Trophoblast cell (in vitro differentiated cells and primary cell): ENCODE measurements at places on chromosomes 2 and 18.

GRCh38 chr2:5315512-5315911 lies 376.7 kb upstream of the SOX11 start:
- DNase-seq: no peak

- DNase-seq: peak; percentile 75
Observed at GRCh38 chr18:48662011-48662661, 123.3 kb downstream of the CTIF start.

GRCh38 chr2:215418064-215418963 lies 17.6 kb downstream of the FN1 start:
- DNase-seq: peak; percentile 67

DNA sequence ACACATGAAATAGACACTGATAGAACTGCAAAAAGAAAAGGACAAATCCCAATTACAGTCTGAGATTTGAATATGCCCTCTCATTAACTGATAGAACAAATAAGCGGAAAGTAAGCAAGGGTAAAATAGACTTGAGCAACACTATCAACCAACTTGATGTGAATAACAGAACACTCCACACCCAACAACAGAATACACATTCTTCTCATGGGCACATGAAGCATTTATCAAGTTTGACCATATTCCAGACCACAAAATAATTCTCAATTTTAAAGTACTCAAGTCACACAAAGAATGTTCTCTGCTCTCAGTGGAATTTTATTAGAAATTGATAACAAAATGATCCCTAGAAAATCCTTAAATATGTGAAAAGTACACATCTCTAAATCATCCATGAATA lies 19.0 kb downstream of the ETAA1 start:
- DNase-seq: no peak

- no peak for DNase-seq
Observed at GRCh38 chr18:46439037-46439436, 218.0 kb downstream of the LOXHD1 start.

GRCh38 chr18:22964116-22964515 lies 31.0 kb downstream of the RBBP8 start:
- DNase-seq: peak; percentile 79

- DNase-seq: no peak
Observed at GRCh38 chr18:61618816-61619215, 274.0 kb downstream of the RNF152 start.

- DNase-seq: peak; percentile 80
Observed at GRCh38 chr2:36356990-36357846, 1.6 kb downstream of the CRIM1 start.

DNA sequence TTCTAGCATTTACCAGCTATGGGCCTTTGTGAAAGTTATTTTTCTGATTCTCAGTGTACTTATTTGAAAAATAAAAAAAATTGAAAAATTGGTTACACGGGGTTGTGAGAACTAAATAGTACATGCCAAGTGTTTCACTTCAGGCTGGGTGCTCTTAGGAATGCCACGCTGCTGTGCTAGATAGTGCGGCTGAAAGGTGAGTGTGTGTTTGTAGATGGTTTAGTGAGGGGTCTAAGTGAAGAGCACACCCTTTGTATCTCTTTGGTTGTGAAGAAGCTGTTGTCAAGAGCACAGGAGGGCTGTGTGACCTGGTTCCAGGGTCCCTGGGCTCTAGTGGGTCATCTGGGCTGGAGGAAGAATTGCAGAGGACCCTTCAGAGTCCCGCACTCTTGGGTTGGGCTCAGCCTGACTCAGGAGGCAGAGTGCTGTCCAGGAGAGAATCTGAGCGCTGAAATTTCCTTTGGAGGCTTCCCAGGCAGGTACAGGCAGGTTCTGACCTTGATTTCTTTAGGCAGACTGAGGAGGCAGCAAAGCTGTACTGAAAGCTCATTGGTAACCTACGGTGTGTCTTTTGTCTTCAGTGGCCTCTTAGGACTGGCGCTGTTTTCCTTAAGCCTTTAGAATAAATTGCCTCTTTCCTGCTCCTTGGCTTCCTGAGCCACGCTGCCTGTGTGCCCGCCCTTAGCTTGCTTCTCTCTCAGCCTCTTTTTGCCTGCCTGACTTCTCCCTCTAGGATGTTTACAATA lies 44.4 kb downstream of the MAP4K4 start:
- DNase-seq: no peak

- no peak for DNase-seq
Observed at GRCh38 chr2:106032676-106033075, 161.4 kb downstream of the UXS1 start.

DNA sequence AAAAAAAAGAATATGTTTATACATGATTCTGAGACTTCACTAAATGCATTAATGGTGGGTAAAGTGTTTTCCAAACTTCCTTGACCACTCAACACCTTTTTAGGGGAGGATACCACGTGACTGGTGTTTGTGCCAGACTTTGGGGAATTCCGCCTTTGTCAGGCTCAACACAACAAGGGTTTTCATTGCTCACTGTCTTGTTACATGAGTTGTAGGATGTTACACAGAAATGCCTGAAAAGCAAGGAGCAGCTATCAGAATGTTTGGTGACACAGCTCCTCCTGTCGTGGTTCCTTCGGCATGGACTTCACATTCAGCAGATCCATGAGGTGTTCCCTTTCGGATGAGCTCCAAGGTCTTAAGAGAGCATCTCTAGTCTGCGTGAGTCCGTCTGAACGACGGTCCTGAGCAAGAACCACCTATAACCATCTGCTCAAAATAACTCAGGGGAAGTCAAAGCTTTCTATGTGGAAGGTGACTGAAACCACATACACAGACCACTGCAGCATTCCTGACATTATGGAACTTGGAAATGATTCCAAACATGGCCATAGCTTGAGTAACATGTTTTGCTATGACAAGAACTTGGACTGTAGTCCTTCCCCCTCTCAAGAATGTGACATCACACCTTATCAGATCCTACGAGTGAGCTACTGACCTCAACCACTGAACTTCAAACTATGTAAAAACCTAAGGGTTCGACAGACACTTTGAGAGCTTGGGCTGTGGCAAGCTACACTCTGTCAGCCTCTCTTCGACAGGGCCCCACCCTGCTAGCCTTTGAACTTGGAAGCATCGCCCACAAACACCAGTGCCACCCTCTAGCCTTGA lies 57.5 kb downstream of the MCFD2 start:
- peak; percentile 90 for DNase-seq

DNA sequence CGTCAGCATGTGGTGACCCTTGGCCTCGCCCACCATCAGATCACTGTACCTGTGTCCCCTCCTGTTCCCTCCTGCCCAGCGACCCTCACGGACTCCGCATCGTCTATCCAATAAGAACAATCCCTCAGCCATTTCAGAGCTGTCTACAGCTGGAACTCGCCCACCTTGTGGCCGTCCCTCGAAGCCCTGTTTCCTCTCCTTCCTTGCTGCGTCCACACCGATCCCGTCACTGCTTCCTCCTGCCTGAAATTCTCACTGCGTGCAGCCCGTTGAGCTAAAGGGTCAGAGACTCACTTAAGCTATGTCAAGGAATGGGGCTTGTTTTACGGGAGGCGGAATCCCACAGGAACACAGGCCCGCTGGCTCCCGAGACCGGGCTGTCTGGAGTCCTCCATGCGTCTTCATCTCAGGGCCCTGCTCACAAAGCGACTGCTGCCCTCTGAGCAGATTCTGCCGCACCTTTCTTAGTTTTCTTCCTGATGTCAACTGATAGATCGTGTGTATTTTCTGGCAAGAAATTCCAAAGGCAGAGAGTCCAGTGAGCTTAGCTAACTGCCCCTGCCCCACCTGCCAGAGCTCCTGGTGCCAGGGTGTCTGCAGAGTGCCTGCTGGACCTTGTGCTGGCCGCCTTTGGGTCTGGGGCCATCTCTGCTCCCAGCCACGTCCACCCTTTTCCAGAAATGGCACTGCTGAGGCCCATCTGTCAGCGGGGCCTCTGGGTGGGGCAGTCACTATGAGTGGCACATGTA lies 35.3 kb downstream of the KLHL29 start:
- DNase-seq: no peak

- no peak for DNase-seq
Observed at GRCh38 chr2:150125188-150125587, 362.3 kb downstream of the RND3 start.

DNA sequence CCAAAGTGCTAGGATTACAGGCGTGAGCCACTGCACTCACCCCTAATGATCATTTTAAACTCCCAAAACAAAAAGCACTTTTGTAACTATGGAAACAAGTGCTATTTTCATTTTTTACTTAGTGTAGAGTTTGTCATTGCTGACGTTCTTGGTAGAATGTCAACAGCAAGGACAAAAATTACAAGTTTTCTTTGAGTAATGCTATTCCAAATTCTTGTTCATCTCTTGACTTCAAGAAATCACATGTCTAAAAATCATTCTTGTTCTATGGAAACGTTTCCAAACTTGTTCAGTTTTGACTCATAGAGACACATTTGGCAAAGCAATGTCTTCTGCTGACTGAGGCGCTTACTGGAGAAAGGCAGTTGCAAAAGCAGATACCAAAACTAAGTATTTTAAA lies 82.6 kb downstream of the MBP start:
- DNase-seq: peak; percentile 79

- DNase-seq: no peak
Observed at GRCh38 chr2:127619877-127620705, 25.9 kb upstream of the GPR17 start.

DNA sequence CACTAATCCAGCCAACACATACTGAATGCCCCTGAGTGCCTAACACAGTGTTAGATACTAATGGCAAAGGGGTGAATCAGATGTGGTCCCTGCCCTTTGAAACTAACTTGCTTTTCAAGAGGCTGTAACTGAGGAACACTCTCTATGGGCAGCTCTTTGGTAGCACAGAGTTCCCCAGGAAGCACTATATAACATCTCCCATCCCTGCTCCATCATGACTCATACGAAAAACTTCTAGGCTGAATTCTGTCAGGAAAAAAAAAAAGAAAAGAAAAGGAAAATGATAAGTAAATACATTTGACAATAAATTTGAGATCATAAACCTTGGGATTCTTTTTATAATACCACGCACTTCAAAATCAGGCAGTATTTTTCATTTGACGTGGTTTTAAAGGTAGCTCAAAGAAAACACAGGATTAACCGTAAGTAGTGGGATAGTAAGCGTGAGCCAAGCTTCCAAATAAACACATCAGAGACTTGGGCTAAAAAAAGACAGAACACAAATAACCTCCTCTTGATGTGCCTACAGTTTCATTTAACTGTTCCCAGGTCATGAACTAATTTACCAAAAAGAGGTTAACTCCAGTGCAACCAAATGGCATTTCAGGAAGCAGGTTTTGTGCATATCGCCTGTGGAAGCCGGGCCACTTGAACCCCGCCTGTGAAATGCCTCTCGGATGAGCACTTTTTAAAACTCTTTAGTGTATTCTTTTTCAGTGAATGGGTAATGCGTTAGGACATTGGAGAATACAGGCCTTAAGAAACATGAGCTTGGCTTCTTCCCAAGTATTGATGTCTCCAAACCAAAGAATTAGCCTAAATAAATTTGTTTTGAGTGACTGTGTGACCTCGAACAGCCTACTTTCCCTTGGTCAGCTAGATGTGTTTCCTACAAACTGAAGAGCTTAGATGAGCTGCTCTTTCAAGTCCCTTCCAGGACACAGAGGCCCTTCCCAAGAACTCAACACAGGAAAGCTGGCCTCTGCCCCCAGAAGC lies 42.0 kb downstream of the RDH14 start:
- DNase-seq: no peak

GRCh38 chr2:219388121-219388906 lies 602 bp upstream of the DNPEP start:
- peak; percentile 91 for DNase-seq

GRCh38 chr2:237171396-237171795 lies 85.7 kb downstream of the COPS8 start:
- DNase-seq: peak; percentile 55

DNA sequence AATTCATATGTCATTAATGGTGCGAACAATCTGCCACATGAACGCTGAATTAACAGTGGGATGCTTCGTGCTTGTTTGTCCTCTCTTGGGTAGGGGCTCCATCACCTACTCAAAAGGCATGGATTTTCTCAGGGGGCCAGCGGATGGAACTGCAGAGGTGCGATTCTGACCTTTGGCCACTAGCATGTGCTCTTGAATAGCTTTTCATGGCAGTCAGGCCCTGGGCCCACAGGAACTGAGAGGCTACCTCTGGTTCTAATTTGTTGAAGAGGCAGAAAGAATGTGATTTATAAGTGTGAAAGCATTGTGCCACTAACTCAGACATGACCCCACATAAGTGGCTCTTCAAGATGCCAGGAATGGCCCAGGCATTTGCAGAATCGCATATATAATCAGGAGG lies 283.2 kb downstream of the INSIG2 start:
- peak; percentile 10 for DNase-seq

DNA sequence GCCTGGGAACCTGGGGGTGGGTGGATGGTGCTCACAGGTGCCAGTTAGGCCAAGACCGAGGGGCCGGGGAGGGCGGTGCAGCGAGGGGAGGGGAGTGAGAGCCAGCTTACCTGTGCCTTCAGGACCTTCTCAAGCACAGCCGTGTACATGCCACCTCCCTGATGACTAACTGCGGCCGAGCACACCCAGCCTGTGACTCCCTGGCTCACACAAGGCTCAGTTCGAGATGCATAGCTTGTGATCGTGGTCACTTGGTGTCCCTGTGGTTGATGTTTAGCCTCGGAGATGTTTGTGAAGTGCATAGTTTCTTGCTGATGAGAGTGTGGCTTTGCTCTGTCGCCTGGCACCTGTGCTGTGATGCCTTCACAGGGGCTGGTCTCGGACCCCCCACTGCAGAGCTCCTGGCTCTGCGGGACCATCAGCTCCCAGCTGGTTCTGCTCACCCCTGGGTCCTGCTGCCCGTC lies 84.5 kb upstream of the ODC1 start:
- DNase-seq: no peak

- no peak for DNase-seq
Observed at GRCh38 chr2:152861349-152861942, 143.0 kb downstream of the ARL6IP6 start.

- no peak for DNase-seq
Observed at GRCh38 chr18:46013484-46014189, 46.5 kb upstream of the EPG5 start.

- DNase-seq: no peak
Observed at GRCh38 chr2:29255004-29255403, 139.8 kb downstream of the CLIP4 start.

- no peak for DNase-seq
Observed at GRCh38 chr18:10051877-10052631, 138.2 kb downstream of the VAPA start.

DNA sequence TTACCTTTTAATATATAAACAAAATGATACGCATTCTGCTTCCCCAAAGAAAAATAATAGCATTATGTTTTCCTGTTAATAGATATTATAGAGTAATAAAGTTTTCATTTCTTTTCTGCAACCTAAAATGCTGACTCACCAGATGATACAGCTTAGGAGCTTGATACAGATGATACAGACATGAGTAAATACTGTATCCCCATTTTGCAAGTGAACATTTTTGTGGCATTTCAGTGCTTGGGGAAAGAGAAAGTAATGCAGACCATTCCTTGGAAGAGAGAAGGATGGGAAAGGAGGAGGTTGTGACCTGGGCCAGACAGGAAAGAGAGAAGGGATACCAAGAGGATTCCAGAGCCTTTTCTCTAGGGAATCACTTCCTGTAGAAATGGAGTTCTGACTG lies 97.5 kb upstream of the FSHR start:
- DNase-seq: no peak
